Cerebellar cortex (tissue), 1 donor: ENCODE measurements at places on chromosomes 1 and 21.

- DNase-seq = no peak
Measured at GRCh38 chr1:203682473-203683383, 56.1 kb downstream of the ATP2B4 start.

DNA sequence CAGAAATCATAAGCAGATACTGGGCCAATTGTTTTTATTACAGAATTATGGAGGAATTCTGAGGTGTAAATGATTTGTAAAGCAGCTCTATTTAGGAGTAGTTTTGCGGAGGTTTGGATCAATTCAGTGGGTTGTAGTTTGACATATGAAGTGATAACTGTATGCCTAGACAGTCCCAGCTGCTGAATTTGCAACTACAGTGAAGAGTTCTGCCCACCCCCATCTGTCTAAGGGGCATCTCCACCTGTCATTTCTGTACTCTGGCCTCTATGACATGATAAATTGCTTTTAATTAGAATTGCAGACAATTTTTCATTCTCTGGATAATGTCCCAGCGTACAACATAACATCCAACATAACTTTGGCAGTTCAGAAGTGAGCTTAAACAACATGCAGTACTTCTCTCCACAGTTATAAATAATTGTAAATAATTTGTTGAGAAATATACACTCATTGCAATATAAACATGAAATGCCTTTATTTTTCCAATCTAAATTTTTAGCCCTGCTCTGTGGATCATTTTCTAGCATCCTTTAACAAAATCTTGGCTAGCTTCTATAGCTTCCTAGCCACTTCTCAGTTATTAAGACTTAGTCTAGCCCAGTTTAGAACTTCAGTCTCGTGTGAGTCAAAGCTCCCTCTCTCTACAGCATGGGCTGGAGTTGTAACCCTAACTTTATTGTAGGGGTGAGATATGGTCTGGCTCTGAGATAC is 52.3 kb downstream of the PDE4B start:
- DNase-seq = peak; percentile 5

DNA sequence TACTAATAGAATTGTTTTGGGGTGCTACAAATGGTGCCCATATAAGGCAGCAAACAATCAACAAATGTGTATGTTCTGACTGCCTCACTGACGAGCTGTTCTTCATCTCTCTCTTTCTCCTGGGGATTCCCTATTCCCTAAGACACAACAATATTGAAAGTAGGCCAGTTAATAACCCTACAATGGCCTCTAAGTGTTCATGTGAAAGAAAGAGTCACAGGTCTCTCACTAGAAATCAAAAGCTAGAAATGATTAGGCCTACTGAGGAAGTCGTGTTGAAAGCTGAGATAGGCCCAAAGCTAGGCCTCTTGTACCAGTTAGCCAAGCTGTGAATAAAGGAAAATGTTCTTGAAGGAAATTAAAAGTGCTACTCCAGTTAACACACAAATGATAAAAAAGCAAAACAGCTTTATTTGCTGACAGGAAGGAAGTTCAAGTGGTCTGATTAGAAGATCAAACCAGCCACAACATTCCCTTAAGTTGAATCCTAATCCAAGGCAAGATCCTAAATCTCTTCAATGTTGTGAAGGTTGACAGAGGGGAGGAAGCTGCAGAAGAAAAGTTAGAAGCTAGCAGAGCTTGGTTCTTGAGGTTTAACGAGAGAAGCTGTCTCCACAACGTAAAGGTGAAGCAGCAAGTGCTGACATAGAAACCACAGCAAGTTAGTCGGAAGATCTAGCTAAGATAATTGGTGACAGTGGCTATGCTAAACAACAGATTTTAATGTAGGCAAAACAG is 26.3 kb downstream of the ATP2B4 start:
- no peak for DNase-seq

- no peak for DNase-seq
Measured at GRCh38 chr21:33811167-33812010, 104.2 kb downstream of the ATP5PO start.

GRCh38 chr1:2610036-2610959 is 22.5 kb downstream of the MMEL1 start:
- DNase-seq = no peak

DNA sequence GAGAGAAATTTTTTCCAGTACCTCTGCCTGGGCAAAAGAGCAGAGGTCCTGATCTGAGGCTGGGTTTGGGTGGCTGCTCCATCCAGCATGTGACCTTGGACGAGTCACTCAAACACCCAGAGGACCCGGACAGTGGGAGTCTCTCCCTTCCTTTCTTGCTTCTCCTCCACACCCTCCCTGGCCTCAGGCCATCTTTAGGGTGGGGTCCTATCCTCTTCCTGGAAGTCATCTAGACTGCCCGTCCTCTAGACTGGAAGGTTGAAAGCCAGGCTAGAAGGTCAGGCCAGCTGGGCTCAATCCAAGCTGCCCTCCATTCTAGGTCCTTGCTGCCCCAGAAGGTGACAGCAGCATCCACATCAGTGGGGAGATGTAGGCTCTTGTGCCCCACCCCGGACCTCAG is 599.5 kb downstream of the MATN1 start:
- DNase-seq = no peak

GRCh38 chr1:62175568-62176179 is 19.0 kb upstream of the L1TD1 start:
- DNase-seq = peak; percentile 64

- no peak for DNase-seq
Measured at GRCh38 chr1:163744301-163744887, 422.6 kb downstream of the NUF2 start.
